ENCODE measurements at places on chromosomes 11 and 22. TPM values are rescaled to one million over a fixed set of nuclear protein-coding genes. Genes with fewer than 3 reads are reported as not detected.
A peak's percentile ranks its signal among the peaks of the same experiment; 100 is the strongest.

DNA sequence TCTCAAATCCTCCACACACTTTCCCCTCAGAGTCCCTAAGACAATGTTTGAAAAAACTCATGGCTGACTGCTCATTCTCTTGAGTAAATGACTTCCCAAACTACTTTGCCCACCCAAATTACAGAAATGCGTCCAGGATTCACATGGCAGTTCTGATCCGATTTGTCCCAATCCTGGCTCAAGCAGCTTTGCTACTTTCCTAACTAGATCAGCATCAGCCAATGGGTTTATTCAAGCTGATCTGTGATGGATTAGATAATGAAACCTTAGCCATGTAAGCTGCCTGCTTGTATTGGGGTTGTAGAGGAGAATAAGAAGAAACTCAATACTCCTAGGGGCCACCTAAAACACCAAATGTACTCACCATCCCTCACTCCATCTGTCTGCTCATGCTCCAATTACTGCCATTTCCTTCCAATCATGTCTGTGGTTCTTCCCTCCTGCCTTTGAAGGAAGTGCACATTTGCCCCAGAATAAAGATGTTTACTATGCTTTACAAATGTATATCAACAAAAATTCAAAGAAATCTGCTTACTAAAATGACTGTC, 6.9 kb downstream of the RBFOX2 start:
- no peak for DNase-seq
- no peaks in the 10 kb centered on the region for H3K27me3 ChIP-seq
- 0 out of 2 replicates have a peak overlapping the region, but pooled peaks have one; percentile 2 for H3K4me3 ChIP-seq
- H3K4me1 ChIP-seq, result peaks cover 20% of the 10 kb centered on the region
- H3K36me3 ChIP-seq, result peaks cover 2% of the 10 kb centered on the region

DNA sequence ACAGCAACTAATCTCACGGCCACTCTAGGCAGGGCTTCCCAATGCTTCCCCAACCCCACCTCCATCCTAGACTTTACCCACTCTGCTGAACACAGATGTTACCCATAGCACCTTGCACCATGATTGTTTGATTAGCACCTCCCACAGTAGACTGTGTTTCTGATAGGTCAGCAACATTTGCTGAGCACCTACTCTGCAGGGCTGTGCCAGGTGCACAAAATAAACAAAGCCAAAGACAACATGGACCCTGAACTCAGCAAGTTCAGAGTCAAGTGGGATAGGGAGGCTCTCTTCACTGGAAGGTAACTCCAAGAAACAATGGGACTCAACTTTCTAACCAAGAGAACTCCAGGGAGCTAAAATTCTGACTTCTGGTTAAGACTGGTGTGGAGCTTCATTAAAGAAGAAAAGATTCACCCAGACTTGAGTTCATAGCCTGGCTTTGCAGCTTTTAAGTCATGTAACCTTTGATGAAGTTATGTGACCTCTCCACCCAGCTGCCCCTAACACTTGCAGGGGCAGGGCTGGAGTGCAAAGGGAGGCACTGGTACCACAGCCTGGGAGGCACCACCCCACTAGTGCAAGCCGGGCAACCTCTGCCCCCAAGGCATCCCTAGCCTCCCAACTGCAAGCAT, 6.7 kb upstream of the RTN4RL2 start:
- H3K4me3 ChIP-seq, result no peak overlapping the region
- H3K27ac ChIP-seq, result no peak overlapping the region
- no peaks in the 10 kb centered on the region for H3K36me3 ChIP-seq
- no peak for DNase-seq

DNA sequence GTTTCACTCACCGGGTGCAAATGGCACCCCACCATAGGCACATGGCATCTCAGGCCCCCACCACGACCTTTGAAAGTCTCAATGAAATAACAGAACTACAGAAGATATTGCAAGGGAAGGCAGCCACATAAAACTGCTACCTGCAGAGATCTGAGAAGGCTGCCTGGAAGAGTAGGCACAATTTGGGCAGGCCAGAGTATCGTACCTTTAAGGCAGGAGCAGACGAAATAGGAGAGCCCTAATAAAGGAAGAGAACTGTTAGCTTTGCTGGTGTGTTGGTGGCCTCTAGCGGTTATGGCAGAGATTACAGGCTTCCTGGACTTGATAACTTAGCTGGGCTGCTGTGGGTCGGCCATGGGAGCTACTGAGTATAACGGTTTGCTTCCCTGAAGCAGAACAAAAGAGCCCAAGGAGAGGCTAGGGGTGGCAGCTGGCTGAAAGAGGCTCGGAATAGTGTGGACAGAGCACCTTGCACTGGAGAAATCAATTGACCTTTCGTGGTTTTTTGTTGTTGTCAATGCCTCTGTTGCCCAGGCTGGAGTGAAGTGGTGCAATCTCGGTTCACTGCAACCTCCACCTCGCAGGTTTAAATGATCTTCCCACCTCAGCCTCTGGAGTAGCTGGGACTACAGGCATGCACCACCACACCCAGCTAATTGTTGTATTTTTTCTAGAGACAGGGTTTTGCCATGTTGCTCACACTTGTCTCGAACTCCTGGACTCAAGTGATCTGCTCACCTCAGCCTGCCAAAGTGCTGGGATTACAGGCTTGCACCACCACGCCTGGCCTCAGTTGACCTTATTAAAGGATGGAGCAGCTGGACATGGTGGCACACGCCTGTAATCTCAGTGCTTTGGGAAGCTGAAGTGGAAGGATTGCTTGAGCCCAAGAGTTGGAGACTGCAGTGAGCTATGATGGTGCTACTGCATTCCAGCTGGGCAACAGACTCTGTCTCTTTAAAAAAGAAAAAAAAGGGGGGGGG, 4.8 kb downstream of the SDF2L1 start:
- H3K4me3 ChIP-seq, result no peak overlapping the region
- H3K27me3 ChIP-seq, result no peaks in the 10 kb centered on the region
- peak; percentile 74 for DNase-seq

DNA sequence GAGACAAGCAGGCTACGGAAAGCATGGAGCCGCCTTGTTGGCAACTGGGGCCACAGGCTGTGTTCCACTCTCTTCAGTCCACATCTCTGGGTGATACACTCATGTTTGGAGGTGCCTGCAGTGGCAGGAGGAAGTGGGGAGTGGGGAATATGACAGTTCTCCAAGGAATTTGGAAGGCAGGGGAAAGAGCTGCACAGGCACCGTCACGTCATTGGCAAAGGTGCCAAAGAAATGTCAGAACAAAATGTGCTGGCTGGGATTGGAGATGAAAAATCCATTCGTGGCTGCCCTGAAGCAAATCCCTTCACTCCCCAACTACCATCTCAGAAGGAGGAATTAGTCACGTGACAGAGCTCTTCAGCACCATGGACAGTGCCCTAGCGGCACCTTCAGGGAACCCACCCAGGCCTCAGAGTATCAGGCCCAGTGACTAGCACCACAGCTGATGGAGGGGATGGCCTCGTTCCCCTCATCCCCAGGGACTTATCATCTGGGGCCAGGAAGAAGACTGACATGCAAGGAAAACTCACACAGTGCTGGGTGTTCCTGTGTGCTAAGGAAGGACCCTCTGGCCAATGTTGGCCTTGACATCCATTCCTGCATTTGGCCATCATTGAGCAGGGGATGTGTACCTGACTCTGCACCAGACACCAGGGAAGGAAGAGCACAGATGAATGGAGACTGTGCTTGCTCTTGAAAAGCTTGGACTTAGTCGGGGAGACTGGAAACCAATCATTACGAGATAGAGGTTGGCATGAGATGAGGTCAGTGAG, 48.5 kb upstream of the PRDM11 start:
- peaks cover 11% of the 10 kb centered on the region for H3K4me1 ChIP-seq
- no peak overlapping the region for H3K27ac ChIP-seq
- no peak overlapping the region for H3K4me3 ChIP-seq
- H3K36me3 ChIP-seq, result no peaks in the 10 kb centered on the region
- peaks cover 37% of the 10 kb centered on the region for H3K27me3 ChIP-seq

DNA sequence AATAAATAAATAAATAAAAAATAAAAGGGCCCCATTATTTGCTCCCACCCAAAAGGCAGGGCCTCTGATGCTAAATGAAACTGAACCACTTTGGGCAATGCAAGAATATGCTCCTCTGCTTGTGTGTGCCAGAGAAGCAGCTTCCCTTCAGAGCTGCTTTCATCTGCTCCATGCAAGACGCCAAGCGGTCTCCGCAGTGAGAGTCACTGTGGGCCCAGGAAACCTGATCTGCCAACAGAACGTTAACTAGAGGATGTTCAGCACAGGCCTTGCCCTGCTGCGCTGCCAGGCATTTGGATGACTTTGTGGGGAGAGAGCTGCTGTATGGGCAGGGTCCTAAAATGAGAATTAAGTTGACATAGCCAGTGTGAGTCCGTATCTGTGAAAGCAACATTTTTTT, 43.7 kb upstream of the APOA1 start:
- H3K27me3 ChIP-seq, result no peaks in the 10 kb centered on the region
- no peak for DNase-seq
- H3K4me1 ChIP-seq, result peaks cover 9% of the 10 kb centered on the region
- H3K36me3 ChIP-seq, result peaks cover 5% of the 10 kb centered on the region
- H3K27ac ChIP-seq, result no peak overlapping the region

DNA sequence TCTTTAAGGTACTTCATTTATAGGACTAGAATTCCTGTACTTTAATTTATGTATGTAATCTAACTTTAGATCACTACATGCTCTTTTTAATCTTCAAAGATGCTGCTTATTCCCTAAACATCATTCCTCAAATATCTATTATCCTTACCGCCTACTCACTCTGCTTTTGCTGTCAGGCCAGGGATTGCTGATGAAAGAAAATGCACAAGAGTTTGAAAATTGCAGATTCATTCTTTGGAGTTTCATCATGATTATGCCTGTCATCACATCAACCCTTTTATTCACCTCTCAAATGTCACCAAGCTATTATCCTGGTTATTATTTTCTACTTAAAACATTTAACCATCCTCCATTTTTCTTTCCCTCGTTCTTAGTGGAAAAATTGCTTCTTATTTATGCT, 802.7 kb downstream of the METTL15 start:
- no peaks in the 10 kb centered on the region for H3K4me1 ChIP-seq
- no peak overlapping the region for H3K4me3 ChIP-seq
- H3K27me3 ChIP-seq, result no peaks in the 10 kb centered on the region
- H3K27ac ChIP-seq, result no peak overlapping the region
- no peaks in the 10 kb centered on the region for H3K36me3 ChIP-seq
- peak; percentile 44 for DNase-seq

- no peak for DNase-seq
- no peaks in the 10 kb centered on the region for H3K27me3 ChIP-seq
- no peaks in the 10 kb centered on the region for H3K4me1 ChIP-seq
- peaks cover 9% of the 10 kb centered on the region for H3K36me3 ChIP-seq
- H3K27ac ChIP-seq, result no peak overlapping the region
- H3K4me3 ChIP-seq, result no peak overlapping the region
Measured at GRCh38 chr11:130262424-130262823, 52.3 kb downstream of the ZBTB44 start.

- H3K27me3 ChIP-seq, result no peaks in the 10 kb centered on the region
- no peaks in the 10 kb centered on the region for H3K4me1 ChIP-seq
Measured at GRCh38 chr11:73748300-73748699, 12.6 kb downstream of the RAB6A start.

- DNase-seq, result no peak
- H3K4me3 ChIP-seq, result no peak overlapping the region
- peaks cover 4% of the 10 kb centered on the region for H3K4me1 ChIP-seq
- H3K27me3 ChIP-seq, result no peaks in the 10 kb centered on the region
- H3K36me3 ChIP-seq, result no peaks in the 10 kb centered on the region
Measured at GRCh38 chr11:33645686-33646085, 54.9 kb downstream of the C11orf91 start.

- H3K4me3 ChIP-seq, result no peak overlapping the region
- no peak overlapping the region for H3K27ac ChIP-seq
- H3K4me1 ChIP-seq, result no peaks in the 10 kb centered on the region
- H3K27me3 ChIP-seq, result no peaks in the 10 kb centered on the region
- peaks cover 18% of the 10 kb centered on the region for H3K36me3 ChIP-seq
- no peak for DNase-seq
Measured at GRCh38 chr11:71097506-71098240, 154.7 kb downstream of the SHANK2 start.

- no peak overlapping the region for H3K27ac ChIP-seq
- H3K4me1 ChIP-seq, result no peaks in the 10 kb centered on the region
- no peak overlapping the region for H3K4me3 ChIP-seq
- no peak for DNase-seq
- no peaks in the 10 kb centered on the region for H3K36me3 ChIP-seq
Measured at GRCh38 chr11:19279451-19279850, 38.7 kb upstream of the E2F8 start.

DNA sequence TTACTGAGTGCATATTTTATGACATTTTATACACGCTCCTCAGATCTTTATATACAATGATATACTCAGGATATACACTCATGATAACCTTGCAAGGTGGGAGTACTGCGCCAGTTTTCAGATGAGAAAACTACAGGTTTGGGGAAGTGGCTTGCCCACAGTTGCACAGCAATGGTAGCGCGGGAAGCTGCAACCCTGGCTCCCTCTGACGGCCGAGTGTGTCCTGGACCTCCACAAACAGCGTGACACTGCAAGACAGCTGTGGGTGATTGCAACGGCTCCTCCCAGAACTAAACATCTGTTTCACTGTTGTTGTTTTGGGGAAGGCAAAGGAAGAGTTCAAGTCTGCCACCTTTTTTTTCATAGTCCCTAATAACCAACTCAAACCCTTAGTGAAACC, 47.0 kb downstream of the PACSIN2 start:
- H3K27ac ChIP-seq, result no peak overlapping the region
- H3K27me3 ChIP-seq, result no peaks in the 10 kb centered on the region
- no peak overlapping the region for H3K4me3 ChIP-seq
- DNase-seq, result no peak
- H3K36me3 ChIP-seq, result peaks cover 6% of the 10 kb centered on the region

DNA sequence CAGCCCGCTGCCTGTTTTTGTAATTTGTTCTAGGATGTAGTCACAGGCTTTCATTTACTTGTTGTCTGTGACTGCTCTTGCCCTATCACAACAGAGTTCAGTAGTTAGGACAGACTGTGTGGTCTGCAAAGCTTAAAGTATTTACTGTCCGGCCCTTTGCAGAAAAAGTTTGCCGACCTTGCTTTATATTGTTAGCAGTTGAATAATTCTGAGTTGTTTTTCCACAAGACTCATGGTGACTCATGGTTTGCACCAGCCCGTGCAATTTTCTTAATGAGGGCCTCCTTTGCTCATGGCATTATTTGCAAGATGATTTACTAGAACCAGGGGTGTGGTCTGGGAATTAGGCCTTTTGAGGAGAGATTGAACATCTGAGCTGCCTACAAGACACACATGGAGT, 110.6 kb downstream of the SCN3B start:
- H3K4me1 ChIP-seq, result peaks cover 16% of the 10 kb centered on the region
- no peaks in the 10 kb centered on the region for H3K27me3 ChIP-seq
- no peaks in the 10 kb centered on the region for H3K36me3 ChIP-seq
- H3K27ac ChIP-seq, result no peak overlapping the region
- peak; percentile 70 for DNase-seq

DNA sequence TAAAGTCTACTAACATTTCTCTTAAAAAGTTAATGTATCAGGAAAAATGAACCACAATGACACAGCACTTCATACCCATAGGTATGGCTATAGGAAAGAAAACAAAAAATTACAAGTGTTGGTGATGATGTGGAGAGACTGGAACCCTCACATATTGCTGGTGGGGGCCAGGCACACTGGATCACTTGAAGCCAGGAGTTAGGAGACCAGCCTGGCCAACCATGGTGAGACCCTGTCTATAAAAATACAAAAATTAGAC, 26.7 kb downstream of the TCF20 start:
- DNase-seq, result no peak
- H3K27me3 ChIP-seq, result no peaks in the 10 kb centered on the region
- peaks cover 1% of the 10 kb centered on the region for H3K36me3 ChIP-seq
- no peaks in the 10 kb centered on the region for H3K4me1 ChIP-seq
- no peak overlapping the region for H3K4me3 ChIP-seq

The CD3G gene
- polyA plus RNA-seq, result not detected

The NXPE2 gene
- not detected for polyA plus RNA-seq

The SLC29A2 gene
- polyA plus RNA-seq, result 0.87 TPM

The MYRF gene
- 10.6 TPM for polyA plus RNA-seq

The SMCO4 gene
- polyA plus RNA-seq, result 21.8 TPM

The CRYBA4 gene
- not detected for polyA plus RNA-seq

The WBP2NL gene
- not detected for polyA plus RNA-seq

The HBE1 gene
- polyA plus RNA-seq, result 12.7 TPM

The KCNJ5 gene
- 0.07 TPM for polyA plus RNA-seq

Data from IMR-90 (cell line).